ENCODE measurements at places on chromosomes 4 and X.

DNA sequence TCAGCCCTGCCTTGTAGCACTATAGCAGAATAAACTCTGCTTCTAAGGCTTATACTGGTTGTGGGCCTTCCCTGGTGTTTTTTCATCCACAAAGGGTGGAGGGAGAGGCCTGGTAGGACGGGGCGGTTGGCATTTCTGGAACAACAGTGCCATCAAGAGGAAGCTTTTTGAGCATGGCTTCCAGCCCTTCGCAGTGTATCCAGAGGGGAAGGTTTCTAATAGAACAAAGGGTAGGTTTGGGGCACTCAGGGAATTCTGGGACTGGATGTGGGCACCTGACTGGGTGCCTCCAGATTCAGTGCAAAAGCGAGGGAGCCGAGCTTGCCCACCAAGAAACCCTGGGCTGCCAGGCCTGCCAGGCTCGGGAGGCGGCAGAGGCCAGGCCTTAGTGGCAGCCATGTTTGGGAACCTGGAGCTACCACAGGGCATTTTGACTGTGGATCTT is 229.6 kb upstream of the AGTR2 start:
- peak; percentile 55 for DNase-seq

GRCh38 chrX:46653482-46653881 is 79.9 kb downstream of the CHST7 start:
- peak; percentile 34 for DNase-seq

GRCh38 chr4:76813070-76813469 is 84.9 kb downstream of the SOWAHB start:
- DNase-seq, result no peak

- DNase-seq, result no peak
Measured at GRCh38 chr4:72631296-72631695, 62.3 kb upstream of the ADAMTS3 start.

GRCh38 chr4:185328586-185328985 is 67.1 kb downstream of the LRP2BP start:
- no peak for DNase-seq

DNA sequence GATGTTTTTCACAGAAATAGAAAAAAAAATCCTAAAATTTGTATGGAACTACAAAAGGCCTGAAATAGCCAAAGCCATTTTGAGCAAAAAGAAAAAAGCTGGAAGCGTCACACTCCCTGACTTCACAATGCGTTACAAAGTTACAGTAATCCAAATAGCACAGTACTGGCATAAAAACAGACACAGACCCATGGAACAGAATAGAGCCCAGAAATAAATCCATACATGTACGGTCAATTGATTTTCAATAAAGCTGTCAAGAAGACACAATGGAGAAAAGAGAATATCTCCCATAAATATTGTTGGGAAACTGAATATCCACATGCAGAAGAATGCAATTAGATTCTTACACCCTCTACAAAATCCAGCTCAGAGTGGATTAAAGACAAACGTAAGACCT is 208.2 kb downstream of the AFAP1 start:
- no peak for DNase-seq

DNA sequence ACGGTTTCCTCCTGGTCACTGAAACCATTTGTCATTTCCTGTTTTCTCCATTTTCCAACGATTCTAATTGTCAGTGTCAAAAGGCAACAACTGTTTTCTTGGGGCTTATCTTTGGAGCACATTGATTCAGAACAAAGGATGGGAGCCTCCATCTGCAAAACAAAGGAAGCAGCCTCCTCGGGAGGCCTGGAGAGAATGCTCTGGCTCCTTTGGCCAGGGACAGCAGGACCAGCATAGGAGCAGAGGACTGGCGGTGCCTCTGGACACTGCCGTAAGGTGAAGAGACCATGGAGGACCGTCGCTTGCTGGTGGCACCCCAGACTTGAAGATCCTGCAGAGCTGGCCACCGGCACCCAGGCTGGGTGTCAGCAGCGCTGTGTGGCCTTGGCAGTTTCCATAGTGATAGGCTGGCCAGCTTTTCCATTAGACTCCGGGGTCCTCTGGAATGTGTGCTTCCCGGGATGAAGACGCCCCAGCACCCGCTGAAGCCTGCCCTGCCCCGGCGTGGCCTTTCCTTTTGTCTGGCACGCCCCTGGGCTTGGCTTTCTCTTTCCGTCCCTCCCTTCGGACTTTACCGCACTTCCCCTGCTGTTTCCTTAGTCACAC is 61.1 kb upstream of the MTM1 start:
- DNase-seq, result peak; percentile 54

DNA sequence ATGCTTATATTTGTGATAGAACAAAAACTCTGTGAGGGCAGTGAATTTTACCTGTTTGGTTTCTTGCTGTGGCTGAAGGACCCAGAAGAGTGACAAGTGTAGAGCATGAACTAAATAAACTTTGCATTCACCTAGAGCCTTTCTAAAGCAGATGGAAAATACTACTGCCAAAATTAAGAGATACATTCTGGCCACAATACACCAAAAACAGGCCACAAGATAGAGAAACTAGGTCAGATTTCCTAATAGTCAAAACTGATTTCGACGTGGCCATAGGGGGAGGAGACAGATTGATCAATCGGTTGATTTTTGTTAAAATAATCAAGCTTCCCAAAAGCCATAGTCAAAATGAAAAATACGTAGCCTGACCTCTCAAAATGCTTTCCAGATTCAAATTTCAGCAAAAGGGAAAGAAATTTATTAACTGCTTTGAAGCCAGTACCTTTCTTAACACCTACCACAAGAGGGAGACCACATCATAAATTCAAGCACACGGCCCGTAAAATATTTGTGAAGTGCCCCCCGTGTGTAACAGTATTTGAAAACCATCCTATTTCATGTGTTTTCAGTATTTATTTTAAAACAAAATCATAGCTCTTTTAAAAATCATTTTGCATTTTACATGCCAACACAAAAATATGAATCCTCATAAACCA is 132.4 kb downstream of the CORIN start:
- DNase-seq, result no peak

GRCh38 chrX:36019125-36019524 is 99.6 kb downstream of the CFAP47 start:
- no peak for DNase-seq

- DNase-seq, result no peak
Measured at GRCh38 chrX:141815904-141816303, 22.2 kb upstream of the MAGEC3 start.

DNA sequence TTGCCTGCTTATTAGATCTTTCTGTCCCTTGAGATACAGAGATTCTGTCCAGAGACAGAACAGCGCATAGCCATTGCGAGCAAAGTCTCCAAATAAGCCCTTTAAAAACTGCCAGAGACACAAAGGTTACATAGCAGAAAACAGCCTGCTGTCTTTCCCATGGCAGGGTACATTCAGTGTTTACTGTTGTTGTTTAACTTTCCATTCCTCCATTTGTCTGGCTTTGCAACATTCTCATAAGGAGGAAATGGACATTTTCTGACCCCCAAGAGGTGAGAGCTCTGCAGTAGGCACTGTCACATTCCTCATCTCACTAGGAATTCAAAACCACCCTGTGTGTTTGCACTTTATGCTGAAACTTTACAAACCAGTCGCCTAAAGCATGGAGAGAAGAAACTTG is 48.3 kb downstream of the PDE5A start:
- DNase-seq, result no peak

- no peak for DNase-seq
Measured at GRCh38 chr4:31362756-31363155, 642.6 kb downstream of the PCDH7 start.

DNA sequence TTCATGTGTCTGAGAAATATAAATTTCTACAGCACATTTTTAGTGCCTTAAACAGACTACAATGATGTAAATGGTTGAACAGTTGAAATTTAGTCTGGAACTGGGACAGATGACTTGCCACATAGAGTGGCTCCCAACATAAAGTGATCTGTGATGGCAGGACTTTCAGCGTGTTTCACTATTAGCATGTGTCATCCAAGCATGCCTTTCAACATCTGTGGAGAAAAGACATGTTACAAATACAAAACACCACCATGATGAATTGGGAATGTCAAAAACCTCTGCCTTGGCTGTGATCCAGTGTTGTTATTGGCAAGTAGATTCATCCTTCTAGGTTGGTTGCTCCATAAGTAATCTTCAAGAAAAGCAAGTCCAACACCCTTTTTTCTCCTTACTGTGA is 348.7 kb downstream of the MAPK10 start:
- DNase-seq, result no peak

GRCh38 chrX:3717742-3718420 is 4.4 kb upstream of the PRKX start:
- no peak for DNase-seq
